ENCODE measurements at places on chromosomes 4 and X. TPM values are rescaled to one million over a fixed set of nuclear protein-coding genes. Genes with fewer than 3 reads are reported as not detected.

GRCh38 chr4:7727749-7728148 lies 211.9 kb downstream of the AFAP1 start:
- DNase-seq, result no peak

The RAB41 gene
- not detected for total RNA-seq

DNA sequence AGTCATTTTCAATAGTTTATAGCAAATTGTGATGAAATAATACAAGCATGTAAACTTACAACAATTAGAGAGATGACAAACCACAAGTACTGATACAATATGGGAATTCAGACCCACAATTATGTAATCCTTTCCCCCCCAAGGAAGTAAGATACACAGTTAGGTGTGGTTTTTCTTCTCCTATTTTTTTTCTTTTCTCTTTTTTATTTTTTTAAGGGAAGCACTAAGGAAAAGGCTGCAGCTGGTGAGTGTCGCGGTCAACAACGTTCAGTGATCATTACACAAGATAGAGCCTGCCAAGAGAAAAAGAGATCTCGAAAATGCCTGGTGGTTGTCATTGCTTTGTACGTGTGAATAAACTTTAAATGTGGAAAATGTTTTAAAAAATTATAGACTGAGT lies 9.8 kb downstream of the NDNF start:
- no peak for DNase-seq

DNA sequence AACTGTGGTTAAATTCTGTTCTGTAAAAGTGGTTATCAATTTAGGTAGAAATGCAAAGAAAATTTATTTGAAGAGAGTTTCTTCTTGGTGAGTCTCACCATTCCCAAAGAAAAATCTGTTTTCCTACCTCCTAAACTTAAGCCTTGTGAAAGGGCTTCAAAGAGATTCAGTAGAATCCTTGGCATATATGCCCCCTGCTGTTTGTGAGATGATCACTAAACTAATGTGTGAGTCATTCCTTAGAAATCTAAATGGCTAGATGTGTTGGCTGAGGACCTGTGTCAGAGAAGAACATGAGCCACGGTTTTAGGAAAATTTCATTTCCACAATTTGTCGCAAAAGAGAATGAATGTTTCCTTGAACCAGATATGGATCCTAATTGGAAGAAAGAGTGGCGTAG lies 260.9 kb downstream of the SLC7A11 start:
- DNase-seq, result peak; percentile 47

GRCh38 chr4:36532670-36533379 lies 251.4 kb downstream of the DTHD1 start:
- DNase-seq, result no peak

The CPE gene
- total RNA-seq, result under 0.01 TPM

GRCh38 chr4:102647117-102647516 lies 113.7 kb downstream of the MANBA start:
- no peak for DNase-seq

DNA sequence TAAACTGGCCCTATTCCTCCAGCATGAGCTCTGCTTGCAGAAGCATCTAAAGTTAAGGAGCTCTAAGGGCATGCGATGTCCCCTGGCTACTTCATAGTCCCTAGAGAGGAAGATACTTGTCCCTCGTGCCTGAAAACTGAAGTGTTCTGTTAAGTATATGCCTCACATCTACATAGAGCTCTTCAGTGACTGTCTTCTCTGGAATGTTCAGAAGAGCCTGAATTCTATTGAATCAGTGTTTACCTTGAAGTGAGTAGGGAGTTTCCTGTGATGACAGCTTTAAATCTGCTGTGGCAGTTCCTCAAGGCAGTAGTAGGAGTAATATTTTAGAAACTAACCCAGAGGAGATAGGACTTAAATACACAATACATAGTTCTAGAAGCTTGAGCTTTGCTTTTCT lies 111.2 kb downstream of the ZNF518B start:
- DNase-seq, result peak; percentile 41

GRCh38 chr4:11436084-11436483 lies 7.4 kb upstream of the HS3ST1 start:
- DNase-seq, result no peak

GRCh38 chrX:33183361-33183760 lies 28.0 kb downstream of the DMD start:
- DNase-seq, result peak; percentile 54

- no peak for DNase-seq
These were observed 107.6 kb upstream of the BMP3 start for GRCh38 chr4:80922941-80923340.

The GYPA gene
- total RNA-seq, result not detected

The ZFP92 gene
- total RNA-seq, result not detected

- DNase-seq, result no peak
These were observed 19.8 kb downstream of the VCX3B start for GRCh38 chrX:8484360-8484949.

- no peak for DNase-seq
These were observed 37.6 kb downstream of the SLC7A11 start for GRCh38 chr4:138204507-138204906.

- peak; percentile 35 for DNase-seq
These were observed 17.1 kb downstream of the USP46 start for GRCh38 chr4:52641854-52642563.

The DCAF12L1 gene
- total RNA-seq, result not detected

The FAM53A gene
- total RNA-seq, result 0.78 TPM

DNA sequence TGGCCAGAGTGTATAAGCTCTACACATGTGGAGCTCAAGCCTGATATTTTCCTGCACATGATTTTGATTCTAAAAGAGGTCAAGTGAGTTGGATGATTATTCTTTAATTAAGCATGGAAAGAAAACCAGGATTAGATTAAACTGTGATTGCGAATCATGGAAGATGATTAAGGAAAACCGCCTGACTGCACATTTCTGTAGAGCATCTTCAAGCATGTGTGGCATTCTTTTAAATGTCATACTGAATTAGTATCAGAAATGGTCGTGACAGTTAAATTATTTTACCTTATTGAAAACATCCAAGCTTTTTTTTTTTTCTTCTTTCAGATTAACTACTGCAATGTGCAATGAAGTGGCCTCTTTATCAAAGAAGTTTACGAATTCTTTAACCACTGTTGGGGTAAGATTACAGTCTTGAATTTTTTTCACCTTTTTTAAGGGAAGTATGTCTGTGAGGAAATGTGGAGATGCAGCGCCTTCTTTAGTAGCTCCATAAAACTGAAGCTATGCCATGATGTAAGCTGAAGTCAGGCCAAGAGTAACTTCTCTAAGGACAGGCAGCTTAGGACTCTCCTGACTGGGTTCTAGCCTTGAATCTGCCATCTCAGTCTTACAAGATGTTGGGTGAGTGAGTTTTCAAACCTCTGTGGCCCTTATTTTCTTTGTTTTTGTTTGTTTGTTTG lies 67.9 kb downstream of the FAM114A1 start:
- no peak for DNase-seq

GRCh38 chr4:89263265-89263664 lies 44.3 kb downstream of the GPRIN3 start:
- no peak for DNase-seq

DNA sequence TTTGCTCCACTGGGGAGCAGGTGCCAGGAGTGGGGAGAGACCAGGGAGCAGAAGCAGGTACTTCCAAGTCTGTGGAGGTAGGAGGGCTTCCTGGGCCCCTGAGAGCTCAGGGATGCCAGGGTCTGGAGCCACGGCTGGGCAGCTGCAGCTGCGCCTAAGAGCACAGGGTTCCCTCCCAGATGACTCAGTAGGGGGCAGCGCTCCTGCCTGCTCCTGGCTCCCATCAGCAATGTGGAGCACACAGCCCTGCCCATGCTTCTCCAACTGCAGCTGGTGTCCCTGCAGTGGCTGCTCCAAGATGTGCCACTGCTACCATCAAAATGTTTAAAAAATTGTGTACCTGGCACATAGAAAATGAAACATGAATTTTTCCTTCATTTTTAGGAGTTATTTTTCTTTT lies 1028.2 kb downstream of the PCDH7 start:
- no peak for DNase-seq

The CDKL2 gene
- 2.9 TPM for total RNA-seq

GRCh38 chr4:2828758-2829181 lies 14.9 kb upstream of the ADD1 start:
- DNase-seq, result no peak
